ENCODE measurements at places on chromosomes 12 and 14.

GRCh38 chr14:97080991-97081390 is 283.8 kb downstream of the VRK1 start:
- DNase-seq, result no peak

- DNase-seq, result peak; percentile 23
Measured at GRCh38 chr12:117408161-117408791, 46.9 kb upstream of the NOS1 start.

- no peak for DNase-seq
Measured at GRCh38 chr14:91722386-91722785, 9.5 kb downstream of the CATSPERB start.

DNA sequence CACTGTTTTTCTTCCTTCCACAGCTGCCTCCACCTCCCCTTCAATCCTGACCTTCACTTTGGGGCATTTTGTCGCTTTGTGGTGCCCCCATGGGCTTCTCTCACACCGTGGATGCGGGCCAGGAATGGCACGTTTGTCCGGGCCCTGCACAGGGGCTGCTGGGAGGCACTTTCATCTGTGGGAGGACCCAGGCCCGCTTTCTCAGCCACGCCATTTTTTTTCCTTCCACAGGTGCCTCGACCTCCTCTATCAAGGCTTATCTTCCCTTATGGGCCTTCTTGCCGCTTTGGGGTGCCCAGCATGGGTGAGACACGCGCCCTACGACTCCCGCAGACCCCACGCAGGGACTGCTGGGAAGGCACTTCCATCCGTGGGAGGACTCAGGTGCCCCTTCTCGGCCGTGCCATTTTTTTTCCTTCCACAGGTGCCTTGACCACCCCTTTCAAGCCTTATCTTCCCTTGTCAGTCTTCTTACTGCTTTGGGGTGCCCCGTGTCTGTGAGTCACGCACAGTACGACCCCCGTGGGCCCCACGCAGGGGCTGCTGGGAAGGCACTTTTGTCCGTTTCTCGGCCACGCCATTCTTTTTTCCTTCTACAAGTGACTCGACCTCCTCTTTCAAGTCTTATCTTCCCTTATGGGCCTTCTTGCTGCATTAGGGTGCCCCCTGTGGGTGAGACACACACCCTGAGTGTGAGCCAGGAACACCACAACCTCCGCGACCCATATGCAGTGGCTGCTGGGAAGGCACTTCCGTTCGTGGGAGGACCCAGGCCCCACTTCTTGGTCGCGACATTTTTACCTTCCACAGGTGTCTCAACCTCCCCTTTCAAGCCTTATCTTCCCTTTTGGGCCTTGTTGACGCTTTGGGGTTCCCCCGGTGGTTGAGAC is 270.7 kb downstream of the ALG10 start:
- no peak for DNase-seq

DNA sequence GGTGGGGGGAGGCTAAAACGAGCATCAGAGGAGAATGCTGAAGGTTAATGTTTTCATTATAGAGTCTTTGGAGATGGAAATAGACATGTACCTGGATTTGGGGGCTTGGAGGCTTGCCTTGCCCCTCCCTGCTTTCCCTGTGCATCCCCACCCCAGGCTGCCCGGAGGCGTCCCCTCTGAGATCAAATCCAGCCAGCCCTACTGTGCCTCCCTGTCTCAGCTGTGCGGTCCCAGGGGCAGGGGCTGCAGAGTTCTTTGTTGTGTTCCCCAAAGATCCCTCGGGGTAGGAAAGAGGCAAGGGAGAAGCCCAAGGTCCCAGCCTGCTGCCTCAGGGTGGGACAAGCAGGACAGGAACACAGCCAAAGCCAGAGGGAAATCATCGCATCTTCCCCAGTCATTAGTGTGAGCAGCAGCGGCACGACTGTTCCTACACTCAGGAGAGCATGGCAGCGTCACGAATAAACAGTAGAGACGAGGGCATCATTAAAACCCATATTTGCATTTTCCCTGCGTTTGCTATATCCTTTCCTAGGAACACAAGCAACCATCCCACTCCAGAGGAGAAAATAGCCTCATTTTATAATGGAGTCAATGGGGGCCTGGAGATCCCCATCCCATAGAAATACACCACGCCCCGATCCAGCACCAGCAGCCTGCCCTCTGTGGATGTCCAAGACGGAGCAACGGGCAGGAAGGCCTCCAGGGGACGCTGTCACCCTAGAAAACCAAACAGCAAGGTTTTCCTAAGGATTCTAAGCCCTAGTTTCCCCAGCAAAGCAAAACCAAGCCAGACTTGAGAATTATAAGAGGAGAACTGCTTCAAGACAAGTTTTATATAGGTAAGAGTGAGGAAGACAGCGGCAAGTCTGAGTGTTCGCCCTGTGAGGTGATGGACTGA is 32.4 kb downstream of the ANO2 start:
- no peak for DNase-seq

GRCh38 chr12:94602024-94602423 is 48.3 kb downstream of the TMCC3 start:
- DNase-seq, result no peak

DNA sequence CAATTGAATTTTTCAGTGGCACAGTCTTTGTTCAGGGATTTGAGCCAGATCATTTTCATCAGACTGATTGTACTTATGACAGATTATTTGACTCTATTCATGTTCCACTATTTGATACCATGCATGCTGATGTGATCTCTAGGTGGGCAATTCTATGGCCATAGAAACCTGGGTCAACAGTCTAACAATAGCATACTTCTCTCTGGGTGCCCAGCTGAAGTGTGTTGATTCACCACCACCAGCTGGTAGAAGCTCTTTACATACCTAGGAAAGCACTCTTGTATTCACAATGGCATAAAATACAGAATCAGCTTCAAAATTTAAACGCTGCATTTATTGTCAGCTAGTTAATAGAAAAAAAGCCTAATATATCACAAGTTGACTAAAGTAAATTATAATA is 90.2 kb upstream of the TMTC2 start:
- peak; percentile 87 for DNase-seq

GRCh38 chr14:55107766-55108554 is 21.1 kb upstream of the LGALS3 start:
- no peak for DNase-seq

Measured in NCI-H510A treated with DMSO at 0.1 percent for 48 hours (cell line).